ENCODE measurements at places on chromosomes 4 and X.

DNA sequence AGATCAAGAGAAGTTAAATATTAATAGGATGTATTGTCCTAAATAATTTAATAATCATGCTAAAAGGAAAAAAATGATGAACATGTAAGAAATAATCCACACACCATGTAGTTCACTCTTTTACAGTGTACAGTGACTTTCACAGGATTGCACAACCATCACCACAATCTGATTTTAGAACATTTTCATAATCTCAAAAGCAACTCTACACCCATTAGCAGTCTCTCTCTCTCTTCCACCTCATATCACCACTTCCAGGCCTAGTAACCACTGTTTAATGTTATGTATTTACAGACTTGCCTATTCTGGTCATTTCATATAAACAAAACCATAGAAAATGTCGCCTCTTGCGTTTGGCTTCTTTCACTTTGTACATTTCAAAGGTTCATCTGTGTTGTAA is 153.4 kb downstream of the FSTL5 start:
- DNase-seq, result no peak

DNA sequence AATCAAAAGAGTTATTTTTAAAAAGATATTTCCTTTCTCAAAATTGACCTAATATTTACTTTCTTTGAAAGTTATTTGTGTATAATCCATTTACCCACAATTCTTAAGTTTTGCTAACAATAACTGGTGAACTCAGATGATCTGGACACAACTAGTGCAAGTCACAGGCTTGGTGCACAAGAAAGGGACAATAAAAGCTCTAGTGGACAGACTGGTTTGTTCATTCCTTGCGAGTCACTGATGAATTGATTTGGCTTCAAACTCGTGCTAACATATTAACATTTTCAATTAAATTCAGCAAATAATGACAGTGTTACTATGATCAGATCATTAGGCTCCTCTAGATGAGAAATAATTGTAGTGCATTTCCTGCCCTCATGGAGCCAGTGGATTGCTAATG is 169.2 kb downstream of the BMPR1B start:
- no peak for DNase-seq

- DNase-seq, result no peak
These were observed 195.7 kb upstream of the TBL1X start for GRCh38 chrX:9269134-9269533.

DNA sequence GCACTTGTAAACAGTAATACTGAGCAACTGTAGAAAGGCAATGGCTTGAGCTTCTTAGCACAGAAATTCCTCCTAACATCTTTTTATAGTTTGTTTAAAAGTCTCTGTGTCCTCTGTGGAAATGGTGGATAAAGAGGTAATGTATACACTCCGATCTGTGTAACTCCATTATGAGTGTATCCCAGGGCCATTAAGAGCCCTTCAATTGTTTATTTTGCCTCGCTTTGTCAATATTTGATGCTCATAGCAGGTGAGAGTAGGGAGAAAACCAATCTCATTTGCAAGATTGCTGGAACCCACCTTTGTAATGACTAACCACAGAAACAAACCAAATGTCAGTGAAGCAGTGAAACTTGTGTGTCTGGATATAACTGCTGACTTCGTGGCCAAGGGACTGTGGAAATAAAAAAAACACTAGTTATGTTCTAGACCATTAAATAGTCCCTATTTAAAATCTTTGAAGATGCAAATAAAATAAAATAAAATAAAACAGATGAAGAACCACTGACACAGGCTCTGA is 598.2 kb upstream of the BOD1L1 start:
- no peak for DNase-seq

DNA sequence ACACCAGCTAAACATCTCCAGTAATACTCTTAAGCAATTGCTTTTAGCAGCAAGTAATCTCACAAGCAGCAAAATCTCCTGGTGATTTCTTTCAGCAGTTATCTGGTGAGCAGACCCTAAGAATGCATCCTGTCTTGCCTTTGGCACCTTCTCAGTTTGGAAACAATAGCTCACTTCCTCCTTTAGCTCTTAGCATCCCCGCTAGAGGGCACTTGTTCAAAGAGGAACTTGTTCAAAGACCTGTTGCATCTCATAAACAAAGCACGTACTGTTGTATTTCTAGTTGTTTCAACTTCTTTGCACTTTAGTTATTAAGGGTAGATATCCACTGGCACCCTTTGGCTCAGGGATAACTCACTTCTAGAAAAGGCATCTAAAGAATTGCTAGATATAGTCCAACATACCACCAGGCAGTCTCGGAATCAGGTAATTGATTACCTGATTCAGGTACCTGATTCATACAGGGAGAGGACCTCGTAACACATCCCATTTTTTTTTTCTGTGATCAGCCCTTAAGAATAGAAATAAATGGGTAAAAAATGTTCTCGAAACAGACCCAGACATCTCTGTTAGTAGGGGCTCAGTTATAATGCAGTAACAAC is 81.9 kb upstream of the QRFPR start:
- DNase-seq, result no peak

All from Right ventricle myocardium superior (tissue), 1 donor.